ENCODE measurements at places on chromosomes 16 and 17. TPM values are rescaled to one million over a fixed set of nuclear protein-coding genes. Genes with fewer than 3 reads are reported as not detected.

The EDC4 gene
- 96.9 TPM for total RNA-seq

The PITPNC1 gene
- total RNA-seq, result 41.6 TPM

The ASGR2 gene
- not detected for total RNA-seq

The SLC47A1 gene
- not detected for total RNA-seq

The TOM1L2 gene
- 11.9 TPM for total RNA-seq

The PRKCA gene
- total RNA-seq, result 77.0 TPM

The ABCA6 gene
- not detected for total RNA-seq

The CCL18 gene
- not detected for total RNA-seq
